CD4-positive, alpha-beta T cell treated with Interleukin-4 for 1 hour (primary cell): ENCODE measurements at places on chromosomes 16 and 17.

- no peak for DNase-seq
These were observed 12.8 kb upstream of the CBFB start for GRCh38 chr16:67016143-67016542.

GRCh38 chr16:70437582-70438557 is 1.0 kb downstream of the ST3GAL2 start:
- no peak for DNase-seq

DNA sequence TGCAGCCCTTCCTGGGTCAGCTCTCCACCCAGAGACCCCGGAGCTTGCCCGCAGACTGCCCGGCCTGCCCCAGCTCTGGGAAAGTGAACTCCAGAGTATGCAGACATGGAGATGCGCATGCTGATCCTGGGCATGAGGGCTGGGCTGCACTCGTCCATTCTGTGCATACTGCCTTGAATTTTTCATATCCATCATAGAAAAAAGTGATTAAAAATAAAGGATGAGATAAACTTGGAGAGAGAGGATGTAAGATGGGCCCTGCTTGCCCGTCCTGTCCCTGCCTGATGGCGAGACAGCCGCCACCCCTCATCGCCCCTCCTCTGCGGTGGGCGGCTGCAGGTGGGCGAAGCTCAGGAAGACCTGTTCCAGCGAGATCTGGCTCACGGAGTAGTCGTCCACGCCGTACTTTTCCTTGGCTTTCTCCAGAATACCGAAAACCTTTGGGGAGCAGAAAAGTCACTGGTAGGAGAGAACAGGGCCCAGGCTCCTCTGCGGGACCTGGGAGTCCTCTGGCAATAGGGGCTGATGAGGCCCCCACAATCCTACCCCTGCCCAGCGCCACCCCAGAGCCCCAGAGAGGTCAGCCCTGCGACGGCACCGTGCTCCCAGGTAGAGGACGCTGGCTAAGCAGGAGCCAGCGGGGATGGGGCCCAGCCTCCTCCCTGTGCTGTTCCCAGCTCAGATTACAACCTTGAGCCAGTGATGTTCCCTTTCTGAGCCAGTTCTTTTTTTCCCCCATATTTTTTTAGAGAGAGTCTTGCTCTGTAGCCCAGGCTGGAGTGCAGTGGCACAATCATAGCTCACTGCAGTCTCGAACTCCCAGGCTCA is 8.7 kb upstream of the RNPS1 start:
- DNase-seq = no peak

- DNase-seq = no peak
These were observed 15.1 kb downstream of the NQO1 start for GRCh38 chr16:69711115-69711740.

- no peak for DNase-seq
These were observed 14.4 kb downstream of the ACLY start for GRCh38 chr17:41904242-41904841.

- no peak for DNase-seq
These were observed 54.4 kb upstream of the ICAM2 start for GRCh38 chr17:64074704-64075426.

DNA sequence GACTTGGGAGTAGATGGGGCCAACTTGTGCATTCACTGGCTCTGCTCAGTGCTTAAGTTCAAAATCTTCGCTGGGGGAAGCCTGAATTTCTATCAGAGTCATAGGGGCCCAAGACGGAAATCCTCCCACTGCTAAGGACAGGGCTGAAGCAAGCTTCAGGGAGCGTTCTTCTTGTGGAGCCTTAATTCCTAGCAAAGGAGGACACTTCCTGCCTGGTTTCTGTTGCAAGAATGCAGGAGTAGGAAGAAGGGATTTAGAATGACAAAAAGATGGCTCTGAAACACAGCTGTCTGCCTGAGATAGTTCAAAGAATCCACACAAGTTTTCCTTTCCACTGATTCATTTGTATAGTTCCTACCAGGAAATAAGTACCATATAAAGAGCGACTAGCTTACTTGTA is 26.4 kb downstream of the PSME3IP1 start:
- no peak for DNase-seq

DNA sequence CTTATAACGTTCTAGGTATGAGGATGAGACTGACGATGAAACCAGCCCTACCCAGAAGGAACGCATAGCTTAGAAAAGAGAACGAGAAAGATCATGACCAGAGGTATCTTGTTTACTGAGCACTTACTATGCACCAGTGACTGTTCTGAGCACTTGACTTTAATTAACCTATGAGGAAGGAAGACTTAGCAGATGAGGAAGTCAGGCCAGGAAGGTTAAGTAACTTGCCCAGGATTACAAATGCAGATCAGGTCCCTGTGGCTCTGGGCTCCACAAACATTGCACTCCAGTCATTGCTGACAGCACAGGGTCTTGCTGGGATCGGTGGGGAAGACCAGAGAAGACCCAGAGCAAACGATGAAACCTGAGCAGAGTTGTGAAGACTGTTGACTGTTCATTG is 7.1 kb downstream of the KRT13 start:
- DNase-seq = peak; percentile 18

GRCh38 chr17:27613433-27613832 is 17.6 kb upstream of the LGALS9 start:
- no peak for DNase-seq

GRCh38 chr17:66522591-66523272 is 220.3 kb downstream of the PRKCA start:
- no peak for DNase-seq
